ENCODE measurements at places on chromosomes 3 and 15. TPM values are rescaled to one million over a fixed set of nuclear protein-coding genes. Genes with fewer than 3 reads are reported as not detected.

Gene GOLGA8N
- 61.9 TPM for total RNA-seq

Gene SLC9C1
- not detected for total RNA-seq

DNA sequence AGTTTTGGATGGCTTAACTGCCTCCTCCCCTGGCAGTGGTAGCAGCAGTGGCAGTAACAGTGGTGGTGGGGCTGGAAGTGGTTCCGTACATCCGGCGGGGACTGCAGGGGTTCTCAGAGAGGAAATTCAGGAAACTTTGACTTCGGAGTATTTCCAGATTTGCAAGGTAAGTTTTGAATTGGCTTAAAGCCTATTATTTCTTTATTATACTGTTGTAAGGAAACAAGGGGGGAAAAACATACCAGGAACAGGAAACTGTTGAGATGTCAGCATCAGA lies 1.5 kb downstream of the STXBP5L start:
- H3K4me3 ChIP-seq = no peak overlapping the region
- no peak overlapping the region for H3K27ac ChIP-seq
- DNase-seq = no peak
- no peaks in the 10 kb centered on the region for H3K36me3 ChIP-seq
- H3K4me1 ChIP-seq = peaks cover 16% of the 10 kb centered on the region

DNA sequence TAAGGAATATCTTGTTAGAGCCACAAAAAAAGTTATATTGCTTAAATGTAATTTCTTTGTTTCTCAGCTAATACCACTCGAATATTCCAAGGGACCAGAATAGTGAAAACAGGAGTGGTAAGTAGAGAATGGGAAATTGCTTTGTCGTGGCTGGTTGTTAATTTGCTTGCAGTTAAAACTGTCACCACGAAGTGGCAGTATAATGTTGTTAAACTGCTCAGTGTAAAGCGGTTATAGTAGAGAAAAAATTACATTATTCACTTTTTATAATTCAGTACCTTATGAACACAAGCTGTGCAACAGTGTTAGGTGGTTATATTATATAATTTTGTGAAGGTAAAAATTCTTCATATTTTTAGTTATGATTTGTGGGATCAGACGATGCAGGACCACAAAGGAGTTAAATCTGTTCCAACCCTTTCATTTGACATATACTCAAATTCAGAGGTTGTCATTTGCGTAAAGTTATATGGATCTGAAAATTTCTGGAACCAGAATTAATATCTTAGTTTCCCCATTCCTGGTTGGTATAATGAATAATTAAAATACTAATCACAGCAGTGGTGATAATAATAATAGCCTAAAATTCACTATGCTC lies 171.8 kb downstream of the FEZF2 start:
- H3K36me3 ChIP-seq = peaks cover 15% of the 10 kb centered on the region
- H3K27me3 ChIP-seq = no peaks in the 10 kb centered on the region
- H3K27ac ChIP-seq = no peak overlapping the region
- H3K4me1 ChIP-seq = no peaks in the 10 kb centered on the region
- no peak overlapping the region for H3K4me3 ChIP-seq

DNA sequence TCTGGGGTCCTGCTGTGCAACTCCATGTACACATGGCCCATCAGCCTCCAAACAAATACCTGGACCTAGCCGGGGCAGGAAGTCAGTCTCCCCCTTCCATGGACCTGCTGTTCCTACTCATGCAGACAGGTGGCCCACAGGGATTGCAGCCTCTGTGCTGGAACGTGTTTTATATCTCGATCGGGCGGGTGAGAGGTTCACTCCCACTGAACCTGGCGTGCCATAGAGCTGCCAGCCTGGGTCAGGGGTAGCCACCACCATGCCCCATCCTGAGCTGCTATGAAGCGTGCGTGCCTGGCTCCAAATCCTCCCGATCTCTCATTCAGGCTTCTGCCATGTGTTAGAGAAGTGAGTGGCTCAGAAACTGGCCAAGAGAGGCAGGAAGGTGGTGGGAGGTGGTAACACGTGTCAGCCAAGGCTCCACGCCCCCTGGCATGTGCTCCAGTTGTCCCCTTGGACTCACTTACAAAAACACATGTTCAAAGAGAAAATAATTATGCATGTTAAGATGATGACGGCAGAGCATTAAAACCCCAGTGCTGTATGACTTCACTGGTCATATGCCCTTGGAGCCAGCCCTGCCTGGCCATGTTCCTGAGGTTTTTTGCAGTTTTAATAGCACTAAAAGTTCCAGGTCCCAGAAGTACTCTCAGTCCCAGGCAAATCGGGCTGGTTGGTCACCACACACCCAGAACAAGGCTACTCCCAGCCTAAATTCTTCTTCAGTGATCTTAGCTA lies 30.6 kb downstream of the CTSH start:
- no peaks in the 10 kb centered on the region for H3K4me1 ChIP-seq
- H3K36me3 ChIP-seq = no peaks in the 10 kb centered on the region
- DNase-seq = peak; percentile 58
- H3K27ac ChIP-seq = no peak overlapping the region
- no peak overlapping the region for H3K4me3 ChIP-seq

DNA sequence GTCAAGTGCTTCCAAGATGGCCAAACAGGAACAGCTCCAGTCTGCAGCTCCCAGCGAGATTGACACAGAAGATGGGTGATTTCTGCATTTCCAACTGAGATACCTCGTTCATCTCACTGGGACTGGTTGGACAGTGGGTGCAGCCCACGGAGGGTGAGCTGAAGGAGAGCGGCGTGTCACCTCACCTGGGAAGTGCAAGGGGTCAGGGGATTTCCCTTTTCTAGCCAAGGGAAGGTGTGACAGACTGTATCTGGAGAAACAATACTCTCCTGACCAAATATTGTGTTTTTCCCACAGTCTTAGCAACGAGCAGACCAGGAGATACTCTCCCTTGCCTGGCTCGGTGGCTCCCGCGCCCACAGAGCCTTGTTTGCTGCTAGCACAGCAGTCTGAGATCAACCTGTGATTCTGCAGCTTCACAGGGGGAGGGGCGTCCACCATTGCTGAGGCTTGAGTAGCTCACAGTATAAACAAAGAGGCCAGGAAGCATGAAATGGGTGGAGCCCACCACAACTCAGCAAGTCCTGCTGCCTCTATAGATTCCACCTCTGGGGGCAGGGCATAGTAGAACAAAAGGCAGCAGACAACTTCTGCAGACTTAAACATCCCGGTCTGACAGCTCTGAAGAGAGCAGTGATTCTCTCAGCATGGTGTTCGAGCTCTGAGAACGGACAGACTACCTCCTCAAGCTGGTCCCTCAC lies 293.5 kb upstream of the SUCLG2 start:
- no peaks in the 10 kb centered on the region for H3K27me3 ChIP-seq
- DNase-seq = peak; percentile 47
- no peaks in the 10 kb centered on the region for H3K4me1 ChIP-seq
- H3K36me3 ChIP-seq = no peaks in the 10 kb centered on the region
- H3K27ac ChIP-seq = no peak overlapping the region
- no peak overlapping the region for H3K4me3 ChIP-seq

Data from Peyer's patch (tissue), 4 donors.